ENCODE measurements at places on chromosomes 2 and 18.

- no peak for DNase-seq
Measured at GRCh38 chr2:62297624-62298010, 101.7 kb downstream of the B3GNT2 start.

DNA sequence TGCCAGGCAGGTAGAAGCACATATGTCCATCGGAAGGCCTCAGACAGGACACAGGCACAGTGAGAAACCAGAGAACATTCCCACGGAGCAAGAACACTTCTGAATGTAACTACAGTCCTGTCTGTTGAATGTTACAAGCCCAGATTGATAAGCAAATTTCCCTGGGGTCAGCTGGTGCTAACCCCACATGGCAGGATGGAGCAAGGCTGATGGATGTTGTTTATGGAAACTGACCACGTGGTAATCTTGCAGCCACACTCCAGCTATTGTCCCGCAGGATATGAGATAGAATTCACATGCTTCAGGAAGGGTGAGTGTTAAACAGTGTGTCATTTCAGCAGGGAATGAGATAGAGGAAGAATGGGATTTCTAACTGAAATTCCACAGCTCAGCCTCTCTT lies 138.8 kb upstream of the COPS8 start:
- no peak for DNase-seq

DNA sequence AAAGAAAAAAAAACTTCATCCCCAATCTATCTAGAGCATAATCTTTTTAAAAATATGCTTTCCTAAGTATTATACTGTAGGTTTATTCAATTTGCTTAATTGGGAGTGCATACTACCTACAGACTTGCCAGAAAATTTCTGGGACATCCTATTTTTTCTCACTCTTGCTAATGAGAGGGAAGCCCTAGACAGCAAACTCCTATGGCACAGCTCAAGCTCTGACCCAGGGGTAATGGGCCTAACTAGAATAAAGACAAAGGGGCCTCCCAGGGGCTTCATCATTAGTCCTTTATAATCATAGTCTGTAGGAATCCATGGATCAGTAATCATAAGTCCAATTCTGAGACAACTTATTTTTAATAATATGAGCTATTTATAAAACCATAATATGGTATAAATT lies 142.6 kb upstream of the ITGA4 start:
- no peak for DNase-seq

DNA sequence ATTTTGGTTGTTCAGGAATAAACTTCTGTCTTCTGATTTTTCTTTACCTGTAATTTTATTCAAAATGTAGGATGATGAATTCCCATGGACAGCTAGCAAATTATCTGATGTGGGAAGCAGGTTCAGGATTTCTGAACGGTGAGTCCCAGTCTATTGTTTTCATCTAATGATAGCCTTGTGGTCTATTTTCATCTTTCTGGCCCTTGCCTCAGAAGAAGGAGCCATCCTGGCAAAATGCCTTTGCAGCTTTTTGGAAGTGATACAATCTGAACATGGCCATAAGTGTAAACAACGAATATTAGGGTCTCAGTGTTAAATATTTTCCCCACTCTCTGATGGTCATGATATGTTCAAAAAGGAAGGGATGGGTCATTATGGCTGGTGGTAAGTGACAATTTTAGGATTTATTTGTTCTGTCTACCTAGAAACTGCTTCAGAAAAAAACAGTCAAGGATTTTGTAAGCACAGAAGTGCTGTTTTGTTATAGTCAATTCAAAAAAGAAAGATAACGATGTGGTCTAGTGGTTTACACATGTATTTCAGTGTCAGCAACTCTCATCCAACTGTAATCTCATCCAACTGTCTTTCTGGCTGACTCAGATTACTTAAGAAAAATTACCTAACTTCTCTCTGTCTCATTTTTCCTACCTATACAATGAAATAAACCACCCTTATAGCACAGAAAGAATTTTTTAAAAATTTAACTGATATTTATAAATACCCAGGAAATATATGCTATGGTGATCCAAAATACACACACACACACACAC lies 272.6 kb upstream of the ERBB4 start:
- no peak for DNase-seq

DNA sequence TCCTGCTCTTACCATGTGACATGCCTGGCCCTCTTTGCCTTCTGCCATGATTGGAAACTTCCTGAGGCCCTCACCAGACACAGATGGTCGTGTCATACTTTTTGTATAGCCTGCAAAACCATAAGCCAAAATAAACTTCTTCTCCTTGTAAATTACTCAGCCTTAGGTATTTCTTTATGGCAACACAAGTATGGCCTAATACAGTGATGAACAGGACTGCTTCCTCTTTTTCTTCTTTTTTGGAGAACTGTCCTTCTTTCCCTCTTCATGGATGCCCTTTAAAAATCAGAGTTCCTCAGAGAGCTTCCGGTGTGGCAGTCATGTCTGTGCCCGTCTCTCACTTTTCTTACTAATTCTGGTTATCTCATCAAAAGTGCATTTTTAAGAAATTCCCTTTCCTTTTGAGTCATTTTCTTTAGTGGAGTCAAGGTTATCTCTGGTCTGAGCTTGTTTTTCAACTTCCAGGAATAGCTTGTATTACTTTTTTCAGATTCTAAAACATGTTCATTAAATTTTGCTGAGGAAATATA lies 9.2 kb upstream of the IL1A start:
- DNase-seq: no peak
